ENCODE measurements at places on chromosomes 1 and 21.

DNA sequence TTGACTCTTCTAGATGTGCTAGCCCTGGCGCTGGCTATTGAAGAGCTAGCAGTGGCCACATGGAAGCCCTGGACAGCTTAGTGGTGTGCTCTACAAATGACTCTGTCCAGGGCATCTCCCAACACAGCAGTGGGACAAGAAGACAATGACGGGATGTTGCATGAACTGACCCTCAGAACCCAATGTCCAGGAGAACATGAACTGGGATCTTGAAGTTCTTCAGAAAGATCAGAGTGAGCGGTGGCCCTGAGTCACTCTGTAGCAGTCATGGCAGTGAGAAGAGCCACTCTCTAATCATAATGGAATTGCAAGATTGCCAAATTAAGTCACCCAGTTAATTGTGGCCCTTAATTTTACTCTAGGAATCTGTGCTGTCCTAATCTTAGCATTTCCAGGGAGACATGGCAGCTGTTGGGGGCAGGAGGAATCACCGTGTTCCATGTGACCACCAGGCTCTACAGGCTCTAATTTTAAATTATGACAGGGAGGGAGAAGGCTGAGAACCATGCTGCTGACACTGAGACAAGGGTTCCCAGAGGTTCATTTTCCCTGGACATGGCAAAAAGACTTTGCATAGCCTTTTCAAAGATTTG lies 10.2 kb upstream of the OBSCN start:
- DNase-seq: no peak

DNA sequence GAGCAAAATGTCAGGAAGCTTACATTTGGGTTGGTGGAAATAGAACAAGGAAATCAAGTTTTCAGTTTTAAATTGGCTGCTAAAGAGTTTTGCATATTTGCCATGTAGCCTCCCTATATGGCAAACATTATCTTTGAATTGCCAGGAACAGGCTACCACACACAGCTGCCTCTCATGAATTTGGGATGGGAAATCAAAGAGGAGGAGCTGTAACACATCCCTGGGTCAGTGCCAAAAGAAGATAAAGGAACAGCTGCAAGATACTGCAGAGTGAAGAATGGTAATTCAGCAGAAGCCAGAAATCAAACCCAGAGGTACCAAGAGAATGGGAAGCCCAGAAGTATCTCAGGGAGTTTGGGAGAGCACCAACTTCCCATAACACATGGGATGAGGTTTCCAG lies 18.6 kb upstream of the RASAL2 start:
- no peak for DNase-seq

DNA sequence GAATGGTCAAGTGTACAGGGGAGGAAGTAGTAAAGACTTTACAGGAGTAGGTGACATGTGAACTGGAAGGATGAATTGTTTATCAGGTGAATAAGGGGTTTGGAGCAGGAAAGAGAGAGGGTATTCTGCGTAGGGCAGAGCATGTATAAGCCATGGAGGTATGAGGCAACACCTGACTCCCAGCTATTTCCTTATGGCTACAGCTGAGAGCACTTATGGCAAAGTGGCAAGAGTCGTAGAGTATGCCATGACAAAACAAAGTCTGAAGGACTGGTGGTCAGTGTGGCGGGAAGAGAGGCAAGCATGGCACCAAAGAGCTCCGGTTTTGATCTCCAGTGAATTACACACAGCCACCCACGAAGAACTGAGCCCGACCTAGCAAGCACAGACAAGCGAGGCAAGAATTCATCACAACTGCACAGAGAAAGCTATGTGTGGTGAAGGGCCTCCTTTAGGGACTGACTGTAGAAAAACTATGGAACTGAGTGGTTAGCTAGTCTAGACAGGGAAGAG lies 9.0 kb upstream of the ELOVL1 start:
- DNase-seq: no peak

- DNase-seq: no peak
Observed at GRCh38 chr1:63973005-63973419, 199.2 kb downstream of the ROR1 start.

GRCh38 chr1:172279939-172280636 lies 140.4 kb upstream of the C1orf105 start:
- no peak for DNase-seq

DNA sequence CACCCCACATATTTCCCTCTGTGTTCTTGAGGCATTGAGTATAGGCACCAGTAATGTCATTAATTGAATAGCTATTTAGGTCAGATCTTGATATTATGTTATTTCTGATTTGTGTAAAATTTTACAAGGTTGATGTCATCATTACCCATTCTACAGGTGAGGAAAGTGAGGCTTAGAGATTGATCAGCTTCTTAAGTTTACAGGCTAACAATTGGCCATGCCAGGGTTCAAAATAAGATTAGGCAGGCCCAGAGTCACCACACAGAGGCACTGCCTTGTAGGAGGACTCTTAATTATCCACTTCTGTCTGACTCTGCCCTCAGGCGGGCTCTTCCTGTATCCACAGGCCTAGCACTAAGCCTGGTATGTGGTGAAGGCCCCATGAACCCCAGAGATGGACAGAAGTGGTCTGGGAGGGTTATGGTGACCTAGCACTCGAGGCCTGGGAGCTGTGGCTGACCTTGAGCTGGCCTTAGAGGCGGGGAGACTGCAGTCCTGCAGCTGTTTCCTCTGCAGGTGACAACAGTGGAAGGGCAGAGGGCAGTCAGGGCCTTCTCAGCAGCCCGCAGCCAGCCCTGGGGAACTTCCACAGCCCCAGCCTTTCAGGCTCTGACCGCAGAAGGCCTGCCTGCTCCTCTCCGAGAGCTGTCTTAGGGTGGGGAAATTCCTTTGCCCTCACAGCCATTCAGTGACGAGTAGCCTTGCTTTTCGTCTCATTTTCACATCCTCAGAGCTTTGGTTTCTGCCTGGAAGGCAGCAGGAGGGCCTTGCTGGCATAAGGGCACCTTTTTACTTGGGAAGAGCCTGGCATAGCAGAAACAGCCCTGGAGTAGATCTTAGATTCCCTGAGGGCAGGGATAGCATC lies 12.2 kb downstream of the ZDHHC18 start:
- no peak for DNase-seq

- DNase-seq: no peak
Observed at GRCh38 chr1:238895911-238896310, 490.5 kb upstream of the CHRM3 start.

DNA sequence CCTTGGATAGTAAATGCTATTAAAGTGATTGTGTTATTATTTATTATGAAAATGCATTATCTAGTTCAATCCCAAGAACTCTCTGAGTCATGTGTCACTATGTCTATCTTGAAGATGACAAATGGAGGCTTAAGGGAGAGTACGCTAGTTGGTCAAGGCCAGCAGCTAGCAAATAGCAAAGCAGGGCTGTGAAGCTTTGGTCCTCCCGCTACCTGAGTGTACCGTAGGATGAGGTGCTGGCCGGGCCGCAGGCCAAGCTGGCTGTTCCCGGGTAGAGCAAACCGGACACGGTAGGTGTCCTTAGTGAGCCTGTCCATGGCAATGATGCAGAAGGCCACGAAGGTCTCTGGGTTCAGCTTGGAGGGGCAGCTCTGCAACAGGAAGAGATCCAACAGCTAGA lies 9.3 kb downstream of the CYB5RL start:
- no peak for DNase-seq

DNA sequence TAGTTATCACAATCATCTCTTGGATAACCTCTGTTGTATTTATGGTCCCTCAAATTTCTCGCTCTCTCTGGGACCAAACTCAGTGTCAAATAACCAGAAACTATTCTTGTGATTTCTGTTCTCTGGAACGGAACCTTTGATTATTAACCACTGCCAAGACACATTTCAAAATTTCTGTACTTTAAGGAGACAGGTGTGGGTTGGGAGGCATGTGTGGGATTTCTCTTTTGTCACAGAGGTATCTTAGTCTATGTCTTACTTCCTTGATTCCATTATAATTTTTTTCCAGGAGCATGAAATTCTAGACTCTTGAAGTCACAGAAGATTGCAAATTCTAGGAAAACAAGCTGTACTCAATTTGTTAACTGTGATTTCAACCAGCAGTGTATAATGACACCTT lies 919.0 kb upstream of the B3GALT2 start:
- DNase-seq: no peak

- DNase-seq: no peak
Observed at GRCh38 chr21:37257511-37257966, 9.6 kb downstream of the VPS26C start.

DNA sequence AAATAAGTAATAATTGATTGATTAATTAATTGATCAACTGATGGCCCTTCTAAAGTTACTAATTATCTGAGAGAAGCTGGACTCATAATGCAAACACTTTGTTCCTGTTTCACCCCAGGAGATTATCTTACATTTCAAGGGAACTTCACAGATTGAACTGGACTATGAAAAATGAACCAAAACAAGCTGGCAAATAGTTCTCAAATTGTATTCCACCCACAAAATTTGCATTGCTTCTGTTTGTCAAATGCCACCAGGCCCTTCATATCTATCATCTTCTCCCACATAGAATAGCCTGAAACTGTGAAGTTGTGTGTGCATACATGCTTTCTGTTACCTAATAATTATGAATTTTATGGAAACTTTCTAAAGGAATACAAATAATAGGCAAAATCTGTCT lies 104.0 kb downstream of the ZNF281 start:
- DNase-seq: no peak

GRCh38 chr1:44500181-44501046 lies 95.4 kb downstream of the RNF220 start:
- DNase-seq: no peak

- no peak for DNase-seq
Observed at GRCh38 chr21:30981403-30981802, 56.9 kb downstream of the KRTAP19-8 start.

DNA sequence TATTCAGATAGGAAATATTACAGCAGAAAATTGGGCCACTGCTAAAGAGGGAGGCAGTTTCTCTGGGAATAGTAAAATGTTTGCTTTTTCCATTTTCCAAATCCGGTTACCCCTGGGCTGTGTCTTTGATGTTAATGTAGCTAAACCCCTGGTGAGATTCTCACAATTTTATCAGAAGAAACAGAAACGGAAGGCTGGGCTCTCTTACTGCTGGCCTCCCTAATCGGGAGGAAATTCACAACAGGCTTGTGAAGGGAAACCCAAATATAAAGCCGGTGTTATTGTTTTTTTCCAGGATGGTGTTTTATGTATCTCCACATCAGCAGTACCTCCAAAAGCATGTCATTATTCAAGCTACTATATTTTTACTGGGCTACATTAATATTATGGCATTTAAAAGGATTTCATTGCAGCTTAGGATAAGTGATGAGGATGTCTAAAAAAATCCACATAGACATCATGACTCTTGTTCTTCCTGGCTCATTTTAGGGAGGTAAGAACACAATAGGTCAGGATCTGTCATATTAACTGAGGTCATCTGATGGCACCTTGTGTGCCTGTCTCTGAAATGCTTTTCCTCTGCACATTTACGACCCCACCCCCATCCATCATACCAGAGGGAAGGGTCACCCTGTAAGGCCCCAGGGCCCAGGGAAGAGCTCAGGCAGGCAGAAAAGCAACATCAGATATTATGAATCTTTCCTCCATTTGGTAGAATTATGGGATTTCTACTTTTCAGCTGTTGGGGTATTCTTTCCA lies 158.7 kb downstream of the DSCAM start:
- no peak for DNase-seq

GRCh38 chr1:100188617-100189016 lies 10.6 kb upstream of the LRRC39 start:
- no peak for DNase-seq

DNA sequence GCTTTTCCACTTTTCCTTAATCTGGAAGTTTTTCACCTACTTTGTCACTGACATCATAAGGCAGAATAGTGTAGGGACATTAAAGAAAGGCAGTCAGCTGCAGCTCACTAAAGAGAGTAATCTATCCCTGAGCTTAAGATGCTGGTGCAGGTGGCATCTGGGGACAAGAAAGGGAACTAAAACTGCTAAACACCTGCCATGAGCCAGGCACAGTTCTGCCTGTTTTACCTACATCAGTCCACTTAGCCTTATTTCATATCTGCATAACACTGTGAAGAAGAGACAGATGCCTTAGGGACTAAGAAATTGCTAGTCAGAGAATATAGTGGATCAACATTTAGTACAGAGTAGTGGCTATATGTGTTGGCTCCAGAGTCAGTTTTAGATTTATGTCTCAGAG lies 88.1 kb downstream of the GPATCH2 start:
- DNase-seq: no peak

- DNase-seq: no peak
Observed at GRCh38 chr1:206963119-206963712, 7.0 kb downstream of the FCAMR start.

DNA sequence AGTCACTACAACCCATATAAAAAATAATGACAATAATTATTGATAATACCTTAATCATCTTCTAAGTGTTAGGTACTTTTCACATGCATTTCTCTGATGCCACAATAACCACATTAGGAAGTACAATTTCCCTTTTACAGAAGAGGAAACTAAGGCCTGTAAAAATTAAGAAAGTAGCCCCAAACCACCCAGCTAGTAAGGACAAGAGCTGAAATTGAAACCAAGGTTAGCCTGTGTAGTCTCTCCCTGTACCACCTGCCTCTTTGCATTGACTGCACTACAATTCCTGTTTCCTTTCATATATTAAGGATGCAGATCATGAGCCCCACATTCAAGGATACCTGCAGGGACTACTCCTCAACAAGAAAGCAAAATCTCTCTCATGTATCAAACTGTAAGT lies 288.8 kb downstream of the GPATCH2 start:
- no peak for DNase-seq

DNA sequence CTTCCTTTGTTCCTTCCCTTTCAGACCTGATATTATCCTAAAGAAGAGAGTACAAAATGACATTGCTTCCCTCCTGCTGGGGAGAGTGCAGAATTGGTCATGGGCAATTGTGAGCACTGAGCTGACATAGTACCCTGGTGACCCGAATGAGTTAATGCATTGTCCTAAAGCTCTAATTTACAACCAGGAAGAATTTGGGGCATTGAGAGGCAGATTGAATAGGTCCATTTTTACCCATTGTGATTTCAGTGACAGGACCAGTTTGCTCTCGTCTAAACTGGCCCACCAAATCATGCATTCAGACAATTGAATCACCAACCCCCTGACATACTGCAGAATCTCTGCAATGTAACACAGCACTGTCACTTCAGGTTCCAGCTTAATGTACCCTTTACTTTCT lies 497.4 kb downstream of the DPYD start:
- no peak for DNase-seq

DNA sequence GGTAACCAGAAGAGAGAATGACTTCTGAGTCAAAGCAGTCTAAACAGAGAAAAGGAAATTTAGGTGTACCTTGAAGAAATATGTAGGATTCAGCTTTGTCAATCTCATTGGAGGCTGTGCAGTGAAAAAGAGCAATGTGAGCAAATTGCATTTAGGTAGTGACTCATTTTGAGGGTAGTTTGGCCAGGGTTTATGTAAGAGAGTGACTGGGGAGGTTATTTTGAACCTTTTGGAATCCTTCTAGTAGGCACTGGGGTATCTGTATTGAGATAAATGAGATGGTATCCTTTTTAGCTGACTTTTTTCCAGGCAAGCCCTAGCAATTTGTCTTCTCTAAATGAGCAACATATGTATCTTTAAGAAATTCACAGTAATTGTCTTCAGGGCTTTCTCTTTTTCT lies 95.9 kb downstream of the DISP1 start:
- no peak for DNase-seq

All from stimulated activated CD4-positive, alpha-beta T cell treated with anti-CD3 and anti-CD28 coated beads, Interleukin-12 subunit alpha, Interleukin-12 subunit beta, amount 100 ng/mL, for 24 hours (primary cell).